ENCODE measurements at places on chromosomes 2 and 18.
A peak's percentile ranks its signal among the peaks of the same experiment; 100 is the strongest.

DNA sequence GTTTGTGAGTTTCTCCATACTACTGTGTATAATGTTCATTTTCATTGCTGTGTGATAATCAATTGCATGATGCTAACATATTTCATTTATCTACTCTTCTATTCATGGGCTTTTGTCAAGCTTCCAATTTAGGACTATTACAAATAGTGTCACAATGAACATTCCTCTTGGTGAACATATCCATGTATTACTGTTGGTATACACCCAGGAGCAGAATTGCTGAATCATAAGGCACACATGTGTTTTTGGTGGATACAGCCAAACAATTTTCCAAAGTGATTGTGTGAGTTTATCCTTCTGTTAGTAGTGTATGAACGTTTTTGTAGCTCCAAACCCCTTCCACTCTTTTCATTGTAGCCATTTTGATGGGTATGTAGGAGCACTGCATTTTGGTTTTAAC is 101.6 kb upstream of the COPS8 start:
- no peak for DNase-seq

DNA sequence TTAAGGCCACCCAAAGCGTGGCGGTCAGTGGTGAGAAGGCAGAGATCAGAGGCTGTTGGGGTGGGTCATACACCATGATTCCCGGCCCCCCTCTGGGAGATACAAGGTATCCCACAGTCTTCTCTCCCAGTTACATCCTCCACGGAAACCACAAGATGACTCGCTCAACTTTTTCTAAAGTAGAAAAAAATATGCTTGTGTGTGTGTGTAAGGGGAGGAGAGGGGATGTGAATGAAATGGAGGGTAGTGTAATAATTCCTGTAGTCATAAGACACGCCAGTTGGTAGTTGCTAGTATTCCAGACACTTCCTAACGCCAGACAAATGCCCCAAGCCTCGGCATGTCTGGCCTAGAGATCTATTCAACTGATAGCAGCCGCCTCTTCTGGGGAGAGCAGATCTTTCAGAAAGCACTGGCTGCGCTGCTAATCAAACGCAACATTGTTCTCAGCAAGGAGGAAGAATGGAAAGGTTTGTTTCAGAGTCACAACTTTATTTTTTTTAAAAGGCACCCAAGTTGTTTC is 143.5 kb downstream of the TGIF1 start:
- DNase-seq, result no peak

- no peak for DNase-seq
Measured at GRCh38 chr2:176081837-176082524, 1.8 kb downstream of the EVX2 start.

DNA sequence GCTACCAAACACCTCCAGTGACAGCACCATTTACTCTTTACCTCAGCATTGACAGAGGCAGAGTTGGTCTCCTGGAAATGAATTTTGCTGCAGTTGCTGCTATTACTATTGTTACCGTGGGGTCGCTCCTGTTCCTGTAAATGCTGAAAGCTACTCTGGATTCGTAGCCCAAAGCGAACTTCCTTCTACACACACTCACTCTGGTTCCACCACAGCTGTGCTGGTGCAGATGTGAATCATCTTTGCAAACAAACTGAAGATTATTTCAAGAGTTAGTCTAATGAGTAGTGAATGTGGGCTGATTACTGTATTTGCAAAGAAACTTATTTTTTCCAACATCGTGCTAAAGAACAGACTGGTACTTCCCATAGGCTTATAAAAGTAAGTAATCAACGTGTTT is 304.0 kb downstream of the LPIN1 start:
- no peak for DNase-seq

GRCh38 chr18:78542204-78542603 is 437.4 kb upstream of the SALL3 start:
- no peak for DNase-seq

DNA sequence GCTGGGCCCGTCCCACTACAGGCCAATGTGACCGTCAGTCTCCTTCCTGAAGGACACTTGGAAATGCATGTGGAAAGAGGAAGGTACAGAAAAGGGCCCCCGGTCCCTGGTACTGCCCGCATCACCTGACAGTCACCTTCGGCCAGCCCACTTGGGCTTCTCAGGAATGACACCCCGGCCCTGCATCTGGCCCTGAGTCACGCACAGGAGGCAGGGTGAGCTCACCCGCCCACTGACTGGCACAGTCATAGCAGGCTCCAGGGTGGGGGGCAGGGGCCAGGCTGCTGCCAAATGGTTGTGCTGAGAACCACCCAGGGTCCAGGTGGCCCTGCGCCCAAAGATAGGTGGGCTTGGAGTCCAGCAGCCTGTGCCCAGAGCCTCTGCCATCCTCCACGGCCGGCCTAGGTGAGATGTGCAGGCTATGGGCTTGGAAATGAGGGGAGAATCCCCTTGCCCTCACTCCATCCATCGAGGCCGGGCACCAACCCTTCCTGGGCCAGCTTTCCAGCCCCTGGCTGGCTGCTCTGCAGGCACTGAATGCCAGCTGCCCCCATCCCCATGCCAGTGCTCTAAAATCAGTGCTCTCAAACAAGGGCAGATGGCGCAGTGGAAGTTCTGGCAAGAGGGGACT is 14.1 kb downstream of the EMX1 start:
- DNase-seq, result peak; percentile 42

GRCh38 chr2:236550290-236550689 is 19.3 kb upstream of the ACKR3 start:
- DNase-seq, result no peak

DNA sequence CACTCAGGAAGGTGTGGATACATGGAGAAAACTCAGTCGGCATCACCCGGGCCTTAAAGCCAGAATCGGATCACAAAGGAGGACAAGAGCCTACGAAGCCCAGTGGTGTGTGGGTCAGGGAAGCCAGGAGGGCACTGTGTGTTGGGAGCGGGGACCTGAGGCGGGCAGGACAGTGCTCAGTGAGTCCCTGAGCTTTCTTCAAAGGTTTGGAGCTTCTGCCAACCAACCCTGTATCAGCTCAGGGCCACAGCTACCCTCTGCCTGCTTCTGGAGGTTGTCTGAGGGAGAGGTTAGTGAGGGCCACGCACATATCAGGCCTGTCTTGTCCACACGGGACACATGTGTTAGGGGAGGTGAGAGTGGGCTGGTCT is 52.4 kb downstream of the DYSF start:
- no peak for DNase-seq

GRCh38 chr2:85168942-85169341 is 35.8 kb downstream of the TCF7L1 start:
- DNase-seq, result no peak

DNA sequence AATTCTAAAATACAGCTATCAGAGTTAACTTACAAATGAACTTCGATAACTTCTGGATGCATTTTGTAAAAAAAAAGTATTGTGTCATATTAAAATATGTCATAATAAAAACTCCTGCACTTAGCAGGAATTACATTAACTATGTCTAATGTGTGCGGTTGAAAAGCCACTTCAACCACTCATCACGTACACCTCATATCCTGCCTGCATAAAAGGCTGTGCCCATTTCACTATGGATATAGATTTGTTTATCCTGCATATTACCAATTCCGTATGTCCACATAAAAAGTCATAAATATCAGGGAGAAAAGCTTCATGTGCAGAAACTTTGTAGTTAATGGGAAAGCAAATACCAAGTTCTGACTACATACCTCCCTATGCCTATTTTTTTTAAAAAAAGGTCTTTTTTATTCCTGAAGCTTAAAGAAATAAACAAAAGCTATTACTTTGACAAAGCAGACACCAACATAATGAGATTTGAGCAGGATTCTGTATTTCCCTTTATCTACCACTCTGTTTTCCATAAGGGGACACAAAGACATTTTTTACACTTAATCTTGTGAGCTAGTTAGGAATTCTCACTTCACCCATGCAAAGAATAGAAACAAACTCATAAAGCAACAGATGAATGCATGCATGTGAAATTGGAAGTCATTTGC is 96.1 kb downstream of the PPP1R1C start:
- DNase-seq, result no peak

DNA sequence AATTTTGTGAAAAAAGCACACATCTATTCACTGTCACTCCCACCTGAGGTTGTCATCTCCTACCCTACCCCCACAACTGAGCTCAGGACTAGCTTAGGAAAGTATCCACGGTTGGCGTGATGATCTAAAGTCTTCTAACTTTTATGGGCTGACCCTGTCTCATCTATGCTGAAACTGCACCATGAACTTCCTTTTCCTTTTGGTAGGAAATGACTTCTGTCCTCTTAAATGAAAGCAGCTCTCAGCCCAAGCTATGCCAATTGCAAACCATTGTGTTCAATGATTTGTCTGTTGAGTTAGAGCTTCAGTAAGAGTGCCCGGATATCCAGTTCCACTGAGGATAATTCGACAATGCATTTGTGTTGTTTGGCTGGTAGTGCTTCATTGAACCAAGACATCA is 52.7 kb downstream of the ARHGAP25 start:
- DNase-seq, result no peak

DNA sequence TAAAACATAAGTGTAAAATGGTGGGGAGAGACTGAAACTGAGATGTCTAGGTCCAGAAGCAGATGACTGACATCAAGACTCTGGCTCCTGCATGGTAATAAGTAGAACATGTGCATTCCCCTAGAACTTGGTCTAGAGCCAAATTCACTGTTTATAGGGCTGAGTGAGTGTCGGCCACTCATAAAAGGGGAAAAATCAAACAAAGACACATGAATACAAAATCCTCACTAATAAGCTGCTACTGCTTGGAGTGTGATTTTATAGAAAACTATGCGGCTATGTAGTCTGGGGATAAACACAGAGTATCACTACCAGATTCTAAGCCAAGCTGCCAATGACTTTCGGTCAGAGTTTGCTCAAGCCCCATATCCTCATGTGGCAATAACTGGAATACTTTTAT is 1080.8 kb upstream of the DDX18 start:
- no peak for DNase-seq

DNA sequence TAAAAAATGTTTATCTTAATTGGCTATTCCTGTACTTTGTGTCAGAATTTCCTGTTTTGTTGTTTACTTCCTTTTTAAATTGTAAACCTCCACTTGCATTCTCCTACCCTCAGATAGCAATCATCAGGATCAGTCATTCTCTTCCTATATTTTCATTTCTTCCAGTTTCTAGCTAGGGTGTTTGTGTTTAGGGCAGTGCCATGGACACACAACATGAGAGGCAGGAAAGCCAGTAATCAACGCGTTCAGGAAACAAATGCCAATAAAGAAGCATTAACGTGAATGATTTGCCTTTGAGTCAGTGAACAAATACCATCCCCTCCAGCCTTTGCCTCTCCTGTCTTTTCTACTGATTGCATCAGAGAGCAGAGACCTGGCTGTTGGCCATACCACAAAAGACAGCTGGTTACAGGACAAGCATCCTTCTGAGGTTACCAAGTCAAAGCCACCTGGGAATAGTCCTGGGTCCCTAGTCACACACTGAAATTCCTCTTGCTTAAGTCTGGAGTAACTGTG is 56.7 kb upstream of the FHL2 start:
- no peak for DNase-seq

DNA sequence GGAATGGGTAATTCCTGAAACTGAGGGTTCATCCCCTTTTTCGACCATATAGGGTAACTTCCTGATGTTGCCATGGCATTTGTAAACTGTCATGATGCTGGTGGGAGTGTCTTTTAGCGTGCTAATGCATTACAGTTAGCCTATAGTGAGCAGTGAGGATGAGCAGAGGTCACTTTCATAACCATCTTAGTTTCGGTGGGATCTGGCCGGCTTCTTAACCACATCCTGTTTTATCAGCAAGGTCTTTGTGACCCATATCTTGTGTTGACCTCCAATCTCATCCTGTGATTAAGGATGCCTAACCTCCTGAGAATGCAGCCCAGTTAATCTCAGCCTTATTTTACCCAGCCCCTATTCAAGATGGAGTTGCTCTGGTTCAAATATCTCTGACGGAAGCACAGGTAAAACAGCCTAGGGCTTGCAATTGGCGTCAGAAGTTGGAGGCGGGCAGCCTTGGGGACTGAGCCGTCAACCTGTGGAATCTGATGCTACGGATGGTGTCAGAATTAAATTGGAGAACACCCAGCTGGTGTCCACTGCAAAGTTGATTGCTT is 19.5 kb downstream of the RALBP1 start:
- no peak for DNase-seq

DNA sequence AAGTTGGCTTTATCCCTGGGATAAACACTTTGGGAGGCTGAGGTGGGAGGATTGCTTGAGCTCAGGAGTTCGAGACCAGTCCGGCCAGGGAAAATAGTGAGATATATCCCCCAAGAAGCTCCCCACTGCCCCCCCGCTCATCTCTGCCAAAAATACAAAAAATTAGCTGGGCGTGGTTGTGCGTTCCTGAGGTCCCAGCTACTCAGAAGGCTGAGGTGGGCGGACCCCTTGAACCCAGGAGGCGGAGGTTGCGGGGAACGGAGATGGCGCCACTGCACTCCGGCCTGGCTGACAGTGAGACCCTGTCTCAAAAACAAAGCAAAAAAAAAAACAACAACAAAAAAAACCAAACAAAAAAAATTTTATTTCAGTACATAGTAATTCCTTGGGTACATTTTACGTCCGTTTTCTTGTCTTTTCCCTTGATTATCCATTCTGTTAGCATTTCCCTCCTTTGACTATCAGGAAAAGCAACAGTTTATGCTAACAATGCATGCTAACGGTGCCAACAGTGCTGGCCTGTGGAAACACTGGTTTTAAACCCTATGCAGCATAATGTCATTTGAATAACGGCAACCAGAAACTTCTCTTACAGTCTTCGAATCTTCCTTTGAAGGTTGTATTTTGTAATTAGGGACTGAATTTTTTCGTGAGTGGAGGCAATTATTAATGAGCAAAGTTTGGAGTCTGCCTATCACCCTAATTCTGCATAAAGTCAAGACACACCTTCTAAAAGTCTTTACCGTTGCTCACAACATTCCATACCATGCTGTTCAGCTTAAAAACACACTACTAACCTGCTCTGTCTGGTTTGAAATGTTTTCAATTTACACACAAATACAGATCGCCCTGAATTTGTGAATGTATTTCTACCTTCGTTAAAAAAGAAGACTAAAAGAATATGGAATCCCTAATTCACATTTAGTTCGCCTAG is 721 bp upstream of the MIB1 start:
- DNase-seq, result no peak

DNA sequence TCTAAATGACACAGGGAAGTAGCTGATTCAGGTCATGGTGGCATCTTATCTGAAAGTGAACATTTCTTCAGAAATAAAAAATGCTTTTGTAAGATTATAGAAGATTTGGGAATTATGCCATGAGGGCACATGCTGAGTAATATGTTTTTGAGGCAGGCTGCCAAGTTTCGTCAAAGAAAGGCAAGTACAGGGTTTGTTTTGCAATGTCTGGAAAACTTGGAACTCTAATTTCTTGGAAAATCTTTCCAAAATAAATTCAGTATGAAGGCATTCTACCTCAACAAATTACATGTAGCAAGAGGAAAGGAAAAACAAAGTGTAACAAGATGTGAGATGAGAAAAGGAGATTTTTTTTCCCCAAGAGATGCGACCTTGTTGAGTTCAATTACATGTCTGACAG is 167.7 kb downstream of the PLCL1 start:
- DNase-seq, result no peak

- DNase-seq, result no peak
Measured at GRCh38 chr2:197502201-197502600, 2.0 kb downstream of the HSPE1 start.

- peak; percentile 93 for DNase-seq
Measured at GRCh38 chr18:79951545-79952455, at the start of gene SLC66A2. Gene SLC66A2, minus strand, starts transcription at chr18:79951653. Its CDS starts 727 bp downstream, at chr18:79950926.

All from stimulated activated CD8-positive, alpha-beta memory T cell treated with anti-CD3 and anti-CD28 coated beads, Interleukin-2, amount 100 ng/mL, for 48 hours (primary cell).